ENCODE measurements at places on chromosomes 1 and 21.

DNA sequence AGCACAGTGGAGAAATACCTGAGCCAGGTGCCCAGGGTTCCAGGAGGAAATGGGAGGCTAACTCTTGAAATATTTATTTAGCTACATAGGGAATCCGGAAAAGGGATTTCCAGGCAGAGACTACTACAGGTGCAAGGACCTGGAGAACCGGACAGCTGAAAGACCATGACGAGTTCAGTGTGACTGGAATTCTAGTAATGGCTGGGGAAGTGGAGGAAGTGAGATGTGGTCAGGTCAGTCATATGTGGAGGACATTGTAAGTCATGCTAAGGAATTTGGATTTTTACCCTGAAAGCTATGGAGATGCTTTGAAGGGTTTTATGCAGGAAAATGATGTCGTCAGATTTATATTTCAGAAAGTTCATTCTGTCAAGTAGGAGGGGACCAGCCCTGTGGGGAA, 1.8 kb downstream of the CAP1 start:
- DNase-seq: no peak

GRCh38 chr1:40640314-40641076, 25.0 kb downstream of the RIMS3 start:
- DNase-seq: no peak

DNA sequence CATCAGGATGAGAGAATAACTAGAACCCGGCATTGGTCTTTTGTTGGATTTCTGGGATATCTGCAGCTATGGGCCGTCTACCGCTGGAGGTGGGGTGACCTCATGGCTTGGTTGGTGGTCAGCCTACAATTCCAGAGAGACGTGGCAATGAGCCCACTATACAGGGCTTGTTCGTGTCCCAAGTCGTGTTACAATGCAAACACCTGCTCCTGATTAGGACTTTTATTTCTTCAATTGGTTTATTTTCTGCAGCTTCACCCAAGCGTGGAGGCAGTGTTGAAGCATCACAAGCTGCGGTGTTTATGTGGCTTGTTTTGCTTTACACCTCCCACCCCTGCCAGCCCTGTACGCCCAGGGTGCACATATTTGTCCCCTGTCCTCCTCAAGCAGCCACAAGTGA, 211.7 kb upstream of the TMEM51 start:
- no peak for DNase-seq

DNA sequence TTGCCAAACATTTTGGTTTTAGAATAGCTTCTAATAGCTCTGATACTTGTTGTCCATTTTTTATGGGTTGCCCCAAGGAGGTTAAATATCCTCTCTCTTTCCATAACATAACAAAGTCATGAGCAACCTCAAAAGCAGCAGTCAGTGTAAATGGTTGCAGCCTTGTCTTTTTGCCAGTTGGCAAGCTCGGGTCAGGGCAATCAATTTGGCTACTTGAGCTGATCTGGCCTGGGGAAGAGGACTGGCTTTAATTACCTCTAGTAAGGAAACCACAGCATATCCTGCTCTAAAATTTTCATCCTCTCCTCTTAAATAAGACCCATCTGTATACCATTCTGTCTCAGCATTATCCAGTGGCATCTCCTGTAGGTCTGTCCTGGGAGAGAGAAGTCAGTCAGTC, 21.2 kb upstream of the FMO4 start:
- DNase-seq: peak; percentile 9

- DNase-seq: no peak
Measured at GRCh38 chr1:1371364-1371745, 3.7 kb downstream of the AURKAIP1 start.

DNA sequence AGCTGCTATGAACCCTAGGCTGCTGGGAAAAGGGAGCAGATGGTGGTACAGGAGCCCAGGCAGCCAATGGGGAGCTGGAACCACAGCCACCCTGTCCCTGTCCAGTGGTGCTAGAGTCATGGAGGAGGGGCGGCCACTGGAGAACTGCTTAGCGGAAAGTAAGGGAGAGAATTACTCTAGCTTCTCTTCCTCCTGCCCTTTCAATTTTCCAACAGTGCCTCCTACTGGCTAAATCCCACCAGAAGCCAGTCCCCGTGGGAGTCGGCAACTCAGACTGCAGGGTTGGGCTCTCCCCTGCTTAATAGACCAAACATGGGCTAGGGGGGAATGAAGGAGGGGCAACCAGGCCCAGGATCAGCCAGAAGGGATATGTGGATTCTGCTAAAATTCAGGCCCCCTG, 154.5 kb downstream of the ACTL8 start:
- no peak for DNase-seq

Measured in AG04449 (cell line).